ENCODE measurements at places on chromosomes 5 and 9.
A peak's percentile ranks its signal among the peaks of the same experiment; 100 is the strongest.

DNA sequence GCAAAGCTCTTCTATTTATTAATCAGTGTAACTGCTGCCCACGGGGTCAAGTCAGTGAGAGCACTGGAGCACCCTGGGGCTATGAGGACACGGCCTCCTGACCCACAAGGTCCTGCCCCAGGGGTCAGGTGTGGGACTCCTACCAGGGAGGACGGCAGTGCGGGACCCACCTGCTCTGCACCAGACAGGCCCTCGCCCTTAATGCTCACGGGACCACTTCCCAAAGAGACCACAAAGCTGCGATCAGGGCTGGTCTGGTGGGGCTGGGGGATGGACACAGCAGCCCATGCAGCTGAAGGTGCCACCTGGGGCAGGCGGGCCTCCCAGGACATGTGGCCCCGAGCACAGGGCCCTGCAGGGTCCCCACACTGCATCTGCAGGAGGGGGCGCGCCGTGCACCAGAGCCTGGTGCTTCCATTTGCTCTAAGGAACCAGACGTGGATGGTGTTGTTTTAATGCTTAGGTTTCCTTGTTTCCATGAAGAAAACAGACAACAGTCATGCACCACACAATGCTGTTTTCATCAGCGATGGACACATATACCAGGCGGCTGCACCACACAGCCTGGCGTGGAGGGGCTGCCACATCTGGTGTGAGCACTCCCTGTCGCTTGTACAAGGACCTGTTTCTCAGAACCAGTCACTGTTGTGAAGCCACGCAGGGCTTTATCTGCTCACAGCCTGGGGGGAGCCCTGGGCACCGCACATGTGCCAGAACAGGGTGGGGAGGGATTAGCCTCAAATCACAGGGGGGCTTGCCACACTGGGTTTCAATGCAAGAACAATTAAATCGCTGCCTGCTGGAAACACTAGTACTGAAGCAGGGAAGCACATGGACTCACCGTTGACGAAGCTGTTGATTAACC lies 22.6 kb downstream of the CLPTM1L start:
- no peak for DNase-seq

DNA sequence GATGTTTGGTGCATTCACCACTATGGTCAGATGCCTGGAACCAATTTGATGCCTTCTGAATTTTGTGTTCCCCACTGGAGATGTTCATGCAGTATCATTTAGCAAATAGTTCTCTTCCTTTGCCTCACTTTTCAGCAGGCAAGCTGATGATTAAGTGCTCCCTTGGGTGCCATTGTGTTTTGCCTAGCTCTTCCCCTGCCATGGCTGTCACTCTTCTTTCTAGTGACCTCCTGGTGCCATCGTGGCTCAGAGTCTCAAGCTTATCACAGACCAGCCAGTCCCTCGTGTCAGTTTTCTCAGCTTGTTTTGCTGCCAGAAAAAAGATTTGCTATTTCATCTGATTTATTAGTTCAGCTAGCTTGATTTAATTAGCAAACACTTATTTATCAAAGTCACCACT lies 41.3 kb downstream of the IL31RA start:
- no peak for DNase-seq

DNA sequence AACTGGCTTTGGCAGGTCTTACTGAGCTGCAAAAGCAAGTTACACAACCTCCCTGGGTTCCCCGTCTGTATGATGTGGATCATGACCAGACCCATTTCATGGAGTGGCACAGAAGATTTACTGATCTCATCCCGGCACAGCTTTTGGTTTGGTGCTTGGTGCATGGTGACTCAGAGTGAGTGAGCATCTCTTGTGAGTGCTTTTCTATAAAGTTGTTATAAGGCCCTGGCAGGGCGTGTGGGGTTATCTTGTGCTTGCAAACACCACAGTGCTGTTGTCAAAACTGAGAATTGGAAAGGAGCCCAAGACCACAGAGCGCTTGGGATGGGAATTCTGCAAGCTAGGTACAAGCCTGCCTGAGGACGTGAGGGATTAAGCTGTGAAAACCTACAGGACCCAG lies 425.2 kb downstream of the GADD45G start:
- no peak for DNase-seq

DNA sequence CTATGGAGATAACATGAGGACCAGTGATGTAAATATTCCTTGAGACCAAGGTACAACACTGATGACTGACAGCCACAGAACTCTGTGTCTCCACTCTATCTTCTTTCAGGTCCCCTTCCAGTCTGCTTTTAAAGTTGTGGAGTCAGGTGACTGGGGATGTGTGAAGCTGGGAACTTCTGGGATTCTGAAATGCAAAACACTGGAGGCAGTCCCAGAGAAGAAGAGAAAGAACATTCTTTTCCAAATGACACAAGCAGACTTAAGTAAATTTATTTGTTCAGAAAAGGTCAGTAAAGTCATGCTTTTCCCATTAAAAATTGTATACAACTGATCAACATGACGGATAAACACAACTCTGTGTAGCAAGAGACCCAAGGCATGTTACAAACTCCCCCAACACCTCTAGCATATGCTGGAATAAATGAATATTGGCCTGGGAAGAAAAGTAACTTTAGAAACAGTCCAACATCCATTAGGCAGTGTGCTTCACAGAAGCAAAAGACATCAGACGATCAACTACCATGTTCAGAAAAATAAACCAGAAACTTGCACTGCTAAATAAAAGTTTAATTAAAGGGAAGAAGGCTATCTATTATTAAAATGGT lies 92.4 kb upstream of the IFNK start:
- DNase-seq, result no peak

GRCh38 chr5:68405026-68405684 lies 189.6 kb downstream of the PIK3R1 start:
- DNase-seq, result no peak

DNA sequence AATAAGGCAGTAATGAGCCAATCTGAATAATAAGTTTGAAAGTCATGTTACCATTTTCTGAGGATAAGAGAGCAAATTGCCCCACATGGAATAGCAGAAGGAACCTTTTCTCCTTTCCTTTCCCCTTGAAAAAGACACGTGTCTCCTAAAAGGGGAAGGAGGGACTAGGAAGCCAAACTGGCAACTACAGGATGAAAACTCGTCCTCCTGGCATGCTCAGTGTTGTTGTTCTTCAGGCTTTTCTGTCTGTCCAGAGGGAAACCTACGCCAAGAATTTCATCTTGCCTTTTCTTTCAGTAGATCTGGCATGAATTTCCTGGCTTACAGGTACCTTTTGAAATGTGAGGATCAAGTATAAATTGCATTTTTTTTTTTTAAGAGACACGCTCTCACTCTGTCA lies 355.9 kb upstream of the TLE4 start:
- DNase-seq, result no peak

- DNase-seq, result no peak
Measured at GRCh38 chr9:33198165-33198564, 31.0 kb upstream of the B4GALT1 start.

- no peak for DNase-seq
Measured at GRCh38 chr5:154260224-154260927, 69.8 kb downstream of the GALNT10 start.

DNA sequence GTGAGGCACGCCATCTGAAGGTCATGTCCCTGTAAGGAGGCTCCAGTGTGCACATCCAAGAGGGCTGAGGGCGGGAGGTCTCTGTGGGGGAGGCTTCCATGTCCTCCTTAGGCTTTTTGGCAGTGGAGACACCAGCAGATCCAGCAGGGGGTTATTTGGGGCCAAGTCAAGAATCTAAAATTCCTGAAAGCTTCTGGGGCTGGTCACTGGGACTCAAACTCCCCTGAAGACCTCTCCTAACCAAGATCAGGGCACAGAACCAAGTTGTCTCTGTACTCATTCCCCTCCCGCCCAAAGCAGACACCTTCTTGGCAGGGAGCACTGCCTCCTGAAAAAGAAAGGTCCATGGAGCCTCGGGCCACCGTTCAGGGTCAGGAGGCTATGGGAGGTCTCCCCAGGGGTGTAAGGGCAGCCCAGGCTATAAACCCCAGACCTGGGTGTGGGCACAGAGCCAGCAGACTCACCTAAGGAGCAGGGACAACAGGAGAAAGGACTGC lies 127.4 kb upstream of the ADRA1B start:
- no peak for DNase-seq

GRCh38 chr9:99713838-99714306 lies 107.8 kb upstream of the NR4A3 start:
- no peak for DNase-seq

DNA sequence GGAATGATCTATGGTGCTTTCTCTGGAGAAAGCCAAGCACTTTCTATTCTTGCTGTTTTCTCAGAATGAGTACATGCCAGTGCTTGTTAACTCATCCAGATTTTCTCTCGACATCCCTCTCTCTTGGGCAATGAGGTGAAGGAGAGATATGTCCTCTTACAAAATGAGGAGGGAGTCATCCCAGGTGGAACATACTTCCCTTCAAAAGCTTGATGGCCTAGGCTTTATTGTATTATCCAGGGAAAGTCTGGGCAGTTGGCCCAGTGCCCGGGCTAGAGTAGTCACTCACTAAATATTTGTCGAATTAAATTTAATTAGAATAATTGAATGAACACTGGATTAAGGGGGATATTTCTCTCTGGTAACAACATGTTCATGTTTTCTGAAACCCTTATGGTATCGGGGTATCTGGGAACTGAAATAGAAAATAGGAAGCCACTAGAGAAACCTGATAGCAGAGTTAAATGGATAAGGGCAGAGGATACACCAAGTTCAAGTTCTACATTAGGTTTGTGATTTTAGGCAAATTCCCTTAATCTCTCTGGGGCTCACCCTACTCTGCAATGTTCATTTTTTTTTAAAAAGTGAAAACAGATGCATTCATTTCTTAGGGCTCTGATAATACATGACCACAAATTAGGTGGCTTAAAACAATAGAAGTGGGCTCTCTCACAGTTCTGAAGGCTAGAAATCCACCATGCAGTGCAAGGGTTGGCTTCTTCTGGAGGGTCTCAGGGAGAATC lies 99.6 kb downstream of the LIFR start:
- no peak for DNase-seq

- no peak for DNase-seq
Measured at GRCh38 chr9:26919698-26920097, 27.1 kb upstream of the CAAP1 start.

DNA sequence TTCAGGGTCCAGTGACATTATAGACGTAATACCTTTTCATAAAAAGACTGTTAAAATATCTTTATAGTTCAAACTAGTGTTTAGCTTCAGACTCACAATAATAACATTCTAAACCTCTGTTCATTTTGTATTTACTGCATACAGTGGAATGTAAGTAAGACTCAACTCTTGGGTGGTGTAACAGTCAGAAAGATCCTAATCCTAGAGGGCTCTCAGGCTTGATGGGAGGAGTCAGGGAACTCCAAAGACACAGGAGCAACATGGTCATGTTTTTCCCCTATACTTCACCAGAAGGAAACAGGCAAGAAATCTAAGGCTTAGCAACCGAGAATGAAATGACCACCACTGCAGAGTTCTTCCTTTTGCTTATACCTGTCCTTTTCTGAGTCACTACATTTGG lies 82.6 kb downstream of the MRPS27 start:
- no peak for DNase-seq

- no peak for DNase-seq
Measured at GRCh38 chr5:1105350-1106265, 6.3 kb downstream of the SLC12A7 start.

GRCh38 chr9:33175649-33176325 lies 8.7 kb upstream of the B4GALT1 start:
- DNase-seq, result no peak

- DNase-seq, result no peak
Measured at GRCh38 chr5:174655351-174655750, 69.0 kb upstream of the MSX2 start.

GRCh38 chr5:980001-980588 lies 28.5 kb upstream of the NKD2 start:
- DNase-seq, result peak; percentile 14

GRCh38 chr5:113507601-113508000 lies 5.9 kb upstream of the YTHDC2 start:
- DNase-seq, result no peak

DNA sequence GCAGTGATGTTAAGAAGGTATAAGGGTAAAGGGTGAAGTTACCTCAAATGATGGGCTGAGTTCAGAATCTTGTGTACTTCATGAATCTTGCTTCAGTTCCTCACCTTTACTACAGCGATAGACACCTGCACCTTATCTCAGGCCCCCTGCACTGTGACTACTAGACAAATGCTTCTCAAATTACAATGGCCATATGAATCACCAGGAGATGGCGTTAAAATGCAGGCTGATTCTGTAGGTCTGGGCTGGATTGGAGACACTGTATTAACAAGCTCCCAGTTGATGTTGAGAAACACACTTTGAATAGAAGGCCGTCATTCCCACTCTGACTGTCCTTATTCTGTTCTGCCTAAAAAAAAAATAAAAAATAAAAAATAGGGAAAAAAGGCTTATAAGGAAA lies 29.8 kb downstream of the TARS1 start:
- peak; percentile 14 for DNase-seq

DNA sequence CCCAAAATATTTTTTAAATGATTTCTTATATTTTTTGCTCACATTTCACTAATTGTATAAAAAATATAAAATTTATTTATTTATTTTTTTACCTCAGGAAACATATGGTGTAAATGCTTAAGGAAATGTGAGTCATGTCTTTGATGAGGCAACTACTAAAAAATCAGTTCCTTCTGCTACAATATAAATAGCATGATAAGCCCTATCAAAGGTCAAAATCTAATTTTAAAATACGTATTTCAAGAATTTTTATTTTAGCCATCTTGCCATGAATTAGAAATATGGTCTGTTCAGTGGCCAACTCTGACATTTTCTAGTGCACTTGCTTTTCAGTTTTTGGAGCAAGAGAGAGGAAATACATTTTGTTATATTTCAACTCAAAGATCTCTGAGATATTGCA lies 50.5 kb downstream of the PDE4D start:
- no peak for DNase-seq

DNA sequence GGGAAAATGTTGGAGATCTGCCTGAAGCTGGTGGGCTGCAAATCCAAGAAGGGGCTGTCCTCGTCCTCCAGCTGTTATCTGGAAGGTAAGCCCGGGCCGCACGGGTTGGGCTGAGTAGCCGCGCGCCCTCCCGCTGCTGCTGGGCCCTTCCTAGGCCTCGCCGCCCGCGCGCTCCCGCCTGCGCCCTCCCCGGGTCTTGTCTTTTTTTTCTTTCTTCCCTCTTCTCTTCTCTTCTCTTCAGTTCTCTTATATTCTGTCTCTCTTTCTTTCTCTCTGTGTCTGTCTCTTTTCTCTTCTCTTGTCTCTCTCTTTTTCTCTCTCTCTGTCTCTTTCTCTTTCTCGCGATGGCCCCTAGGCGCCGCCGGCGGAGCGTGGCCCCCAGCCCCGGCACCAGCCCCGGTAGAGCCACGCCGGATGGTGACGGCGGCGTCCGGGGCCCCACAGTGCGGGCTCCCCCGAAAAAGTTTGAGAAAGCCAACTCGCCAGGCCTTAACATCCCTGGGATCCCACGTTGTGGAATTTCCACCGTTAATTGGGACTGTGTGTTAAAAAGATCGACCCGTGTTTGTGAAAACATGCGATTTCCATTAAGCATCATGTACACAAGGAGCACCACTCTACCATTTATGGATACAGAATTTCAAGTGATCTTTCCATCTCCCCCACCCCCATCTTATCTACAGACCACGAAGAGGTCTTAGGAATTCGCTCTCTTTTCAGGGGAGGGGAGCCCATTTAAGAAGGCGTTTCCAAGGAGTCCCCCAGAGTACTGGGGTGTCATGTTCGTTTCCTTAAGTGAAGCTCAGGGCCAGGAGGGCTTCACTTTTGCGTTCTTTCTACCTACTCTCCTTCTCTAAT lies 616 bp downstream of the ABL1 start:
- DNase-seq, result peak; percentile 74

- no peak for DNase-seq
Measured at GRCh38 chr9:13568405-13568804, 288.9 kb upstream of the MPDZ start.

- no peak for DNase-seq
Measured at GRCh38 chr5:150465927-150466326, 16.4 kb upstream of the RPS14 start.

GRCh38 chr5:173396311-173396993 lies 68.2 kb upstream of the STC2 start:
- DNase-seq, result peak; percentile 74

Data from iPS-NIHi11 (cell line).